Kidney capillary endothelial cell (primary cell): ENCODE measurements at places on chromosomes 16 and 17.

DNA sequence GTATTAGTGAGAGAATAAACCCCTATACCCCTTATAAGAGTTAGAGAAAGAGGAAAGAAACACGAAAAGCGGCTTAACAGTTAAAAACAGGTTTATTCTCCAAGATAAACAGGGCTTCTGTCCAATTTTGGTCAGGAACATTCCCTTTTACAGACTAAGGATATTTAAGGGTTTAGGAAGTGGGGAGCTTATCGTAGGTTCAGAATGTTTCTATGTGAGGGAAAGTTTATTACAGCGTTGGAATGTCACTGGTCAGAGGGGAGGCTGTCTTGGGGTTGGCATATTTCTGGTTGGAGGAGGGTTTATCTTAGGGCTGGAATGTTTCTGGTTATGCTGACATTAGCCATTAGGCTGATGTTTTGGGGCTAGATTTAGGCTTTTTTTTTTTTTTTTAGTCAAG is 34.1 kb upstream of the WWOX start:
- DNase-seq, result no peak

DNA sequence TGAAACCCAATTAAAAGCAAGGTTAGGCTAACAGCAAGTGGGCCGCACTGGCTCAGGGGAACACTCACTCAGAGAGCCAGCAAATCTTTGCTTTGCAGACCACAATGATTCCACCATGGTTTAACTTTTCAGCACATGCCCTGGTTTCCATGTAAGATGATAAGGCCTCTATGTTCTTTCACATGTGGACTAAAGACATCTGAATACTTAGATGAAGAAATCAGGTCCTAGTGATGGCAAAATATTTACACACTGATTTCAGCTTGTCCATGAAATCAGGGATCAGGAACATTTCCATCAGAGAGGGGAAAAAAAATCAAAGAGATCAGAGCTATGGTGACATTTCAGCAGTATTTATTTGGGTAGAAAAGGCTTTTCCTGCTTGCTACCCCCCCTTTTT is 258.2 kb upstream of the IRX5 start:
- DNase-seq, result no peak

DNA sequence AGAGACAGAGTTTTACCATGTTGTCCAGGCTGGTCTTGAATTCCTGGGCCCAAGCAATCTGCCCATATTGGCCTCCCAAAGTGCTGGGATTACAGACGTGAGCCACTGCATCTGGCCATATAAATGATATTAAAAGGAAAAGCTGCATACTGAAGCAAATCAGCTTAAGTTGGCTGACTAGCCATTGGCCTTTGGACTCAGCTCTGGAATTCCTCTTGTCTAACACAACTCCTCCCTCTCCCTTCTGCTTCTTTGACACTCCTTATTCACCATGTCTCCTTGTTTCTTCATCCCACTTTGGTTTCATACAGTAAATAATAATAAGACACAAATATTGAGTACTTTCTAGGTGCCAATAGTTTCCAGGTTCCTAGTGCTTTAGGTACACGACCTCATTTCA is 7.5 kb downstream of the KRT12 start:
- no peak for DNase-seq

GRCh38 chr16:72357910-72358309 is 186.0 kb upstream of the PMFBP1 start:
- DNase-seq, result no peak

- no peak for DNase-seq
Measured at GRCh38 chr17:65485388-65486299, 75.8 kb downstream of the AXIN2 start.

DNA sequence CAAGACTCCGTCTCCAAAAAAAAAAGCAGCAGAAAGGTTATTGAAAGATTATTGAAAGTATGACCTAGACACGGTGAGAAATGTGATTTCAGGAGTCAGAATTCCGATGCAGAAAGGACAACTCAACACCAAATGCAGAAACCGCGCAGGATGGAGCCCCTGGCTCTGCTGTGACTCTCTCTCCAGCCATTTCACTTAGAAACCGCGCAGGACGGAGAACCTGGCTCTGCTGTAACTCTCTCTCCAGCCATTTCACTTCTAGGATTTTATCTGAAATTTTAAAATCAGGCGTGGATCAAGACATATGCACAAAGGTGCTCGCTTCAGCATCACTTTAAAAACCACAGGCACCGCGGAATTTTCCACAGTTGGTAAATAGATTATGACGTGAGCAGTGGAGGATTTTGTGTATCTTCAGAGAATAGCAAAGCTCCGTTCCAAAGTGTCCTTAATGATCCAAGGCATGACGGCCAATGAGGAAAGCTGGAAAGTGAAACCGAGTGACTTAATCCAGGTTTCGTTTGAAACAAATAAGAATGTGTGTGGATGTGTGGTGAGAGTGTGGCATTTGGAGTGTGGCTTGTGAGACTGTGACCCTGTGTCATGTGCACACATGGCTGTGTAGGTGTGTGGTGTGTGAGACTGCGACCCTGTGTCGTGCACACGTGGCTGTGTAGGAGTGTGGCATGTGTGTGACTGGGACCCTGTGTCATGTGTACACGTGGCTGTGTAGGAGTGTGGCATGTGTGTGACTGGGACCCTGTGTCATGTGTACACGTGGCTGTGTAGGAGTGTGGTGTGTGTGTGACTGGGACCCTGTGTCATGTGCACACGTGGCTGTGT is 9.5 kb downstream of the UTS2R start:
- no peak for DNase-seq

DNA sequence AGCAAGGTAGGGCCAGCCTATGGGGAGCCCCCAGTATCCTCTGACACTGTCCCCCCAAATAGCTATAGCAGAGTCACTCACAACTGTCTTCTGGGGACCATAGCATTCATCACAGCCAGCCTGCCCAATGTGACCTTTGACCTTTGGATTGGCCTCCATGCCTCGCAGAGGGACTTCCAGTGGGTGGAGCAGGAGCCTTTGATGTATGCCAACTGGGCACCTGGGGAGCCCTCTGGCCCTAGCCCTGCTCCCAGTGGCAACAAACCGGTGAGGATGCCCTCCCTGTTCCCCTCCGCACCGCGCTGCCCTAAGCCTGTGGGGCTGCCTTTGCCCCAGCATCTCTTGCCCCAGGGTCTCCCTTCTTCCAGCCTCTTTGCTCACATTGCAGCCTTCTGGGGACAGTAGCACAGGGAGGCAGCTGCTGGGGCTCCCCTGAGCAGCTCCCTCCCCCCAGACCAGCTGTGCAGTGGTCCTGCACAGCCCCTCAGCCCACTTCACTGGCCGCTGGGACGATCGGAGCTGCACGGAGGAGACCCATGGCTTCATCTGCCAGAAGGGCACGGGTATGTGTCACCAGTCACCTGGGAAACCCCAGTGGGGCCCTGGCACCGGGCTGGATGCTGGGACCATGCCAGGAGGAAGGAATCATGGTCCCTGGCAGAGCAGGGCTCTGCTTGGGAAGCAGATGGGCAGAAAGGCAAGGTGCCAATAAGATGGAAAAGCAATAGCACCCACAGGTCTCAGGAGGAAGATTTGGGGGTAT is 61.1 kb downstream of the MRC2 start:
- no peak for DNase-seq

- DNase-seq, result no peak
Measured at GRCh38 chr16:56505181-56505580, 14.6 kb downstream of the BBS2 start.

DNA sequence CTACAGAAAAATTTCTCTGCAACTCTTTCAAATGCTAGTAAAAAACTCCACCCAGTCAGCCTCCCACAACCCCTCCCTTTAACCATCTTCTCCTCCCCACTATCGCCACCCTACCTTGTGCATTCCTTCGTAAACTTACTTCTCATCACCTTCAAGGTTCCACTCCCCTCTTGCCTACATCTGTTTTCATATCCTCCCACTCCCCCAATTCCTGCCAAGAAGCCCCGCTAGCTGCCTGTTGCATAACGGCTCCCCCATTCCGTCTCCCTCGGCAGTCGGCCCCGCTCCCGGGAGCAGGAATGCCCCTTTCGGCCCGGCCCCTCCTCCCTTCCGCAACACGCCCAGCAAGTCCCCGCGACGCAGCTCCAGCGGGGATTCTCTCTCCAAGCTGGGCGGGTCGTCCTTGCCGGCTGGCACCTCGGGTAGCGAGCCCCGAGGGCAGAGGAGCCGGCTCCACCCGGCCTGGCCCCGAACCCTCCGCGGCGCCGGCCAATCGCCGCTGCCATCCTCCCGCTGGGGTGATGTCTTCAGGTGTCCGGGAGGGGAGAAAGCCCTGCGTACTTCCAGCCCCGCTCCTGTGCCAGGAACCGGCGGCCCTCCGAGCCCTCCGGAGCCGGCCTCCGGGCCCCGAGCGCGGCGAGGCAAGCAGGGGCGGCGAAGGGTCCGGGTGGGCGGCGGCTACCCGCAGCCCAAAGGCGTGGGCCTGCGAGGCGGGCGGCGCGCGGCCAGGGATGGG is 1.5 kb downstream of the PHLPP2 start:
- DNase-seq, result peak; percentile 42

DNA sequence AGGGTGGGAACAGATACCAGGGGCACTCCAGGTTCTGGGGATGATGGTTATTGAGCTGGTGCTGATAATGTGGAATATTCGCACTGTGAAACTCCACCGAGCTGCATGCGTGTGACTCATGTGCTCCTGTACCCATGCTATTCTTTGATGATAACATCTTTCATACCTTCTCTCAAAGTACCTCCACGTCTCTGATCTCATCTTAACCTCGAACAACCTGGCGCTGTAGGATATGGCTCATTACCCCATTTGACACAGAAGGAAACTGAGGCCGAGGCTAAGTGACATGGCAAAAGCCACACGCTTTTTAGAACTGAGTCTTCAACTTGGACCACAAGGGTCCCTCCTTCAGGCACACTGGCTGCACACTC is 30.2 kb upstream of the MRPS23 start:
- no peak for DNase-seq

- peak; percentile 68 for DNase-seq
Measured at GRCh38 chr17:47615766-47616424, 33.8 kb upstream of the KPNB1 start.

GRCh38 chr16:56848029-56848936 is 16.7 kb upstream of the SLC12A3 start:
- DNase-seq, result peak; percentile 74

GRCh38 chr16:73040136-73040535 is 7.8 kb downstream of the ZFHX3 start:
- DNase-seq, result no peak

GRCh38 chr16:21283521-21284289 is 5.6 kb upstream of the CRYM start:
- DNase-seq, result no peak

- DNase-seq, result no peak
Measured at GRCh38 chr17:12680407-12680897, 14.8 kb downstream of the MYOCD start.

GRCh38 chr16:29645694-29646187 is 17.3 kb upstream of the SPN start:
- DNase-seq, result peak; percentile 13

- no peak for DNase-seq
Measured at GRCh38 chr17:7445619-7445968, 733 bp downstream of the CHRNB1 start.

GRCh38 chr17:40443196-40443987 is at the start of gene IGFBP4:
IGFBP4 (plus strand) TSS chr17:40443450; CDS start chr17:40443736, 286 bp downstream.
- no peak for DNase-seq
